LNCaP clone FGC (cell line): ENCODE measurements at places on chromosomes 2 and 18.

DNA sequence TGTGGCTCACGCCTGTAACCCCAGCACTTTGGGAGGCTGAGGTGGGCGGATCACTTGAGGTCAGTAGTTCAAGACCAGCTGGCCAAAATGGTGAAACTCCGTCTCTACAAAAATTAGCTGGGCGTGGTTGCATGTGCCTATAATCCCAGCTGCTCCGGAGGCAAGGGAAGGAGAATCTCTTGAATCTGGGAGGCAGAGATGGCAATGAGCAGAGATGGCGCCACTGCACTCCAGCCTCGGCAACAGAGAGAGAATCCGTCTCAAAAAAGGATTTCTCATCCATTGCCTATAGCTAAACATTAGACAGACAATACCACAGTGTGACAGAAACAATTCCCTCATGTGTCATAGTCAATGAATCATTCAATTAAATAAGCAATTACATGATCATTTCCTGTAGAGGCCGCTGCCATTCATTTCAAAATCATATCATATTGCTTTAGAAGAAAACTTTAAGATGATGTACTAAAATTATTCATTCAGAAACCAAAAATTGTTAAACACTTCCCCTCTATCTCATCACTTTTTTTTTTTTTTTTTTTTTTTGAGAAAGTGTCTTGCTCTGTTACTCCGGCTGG, 69.5 kb upstream of the TGIF1 start:
- no peak for DNase-seq

DNA sequence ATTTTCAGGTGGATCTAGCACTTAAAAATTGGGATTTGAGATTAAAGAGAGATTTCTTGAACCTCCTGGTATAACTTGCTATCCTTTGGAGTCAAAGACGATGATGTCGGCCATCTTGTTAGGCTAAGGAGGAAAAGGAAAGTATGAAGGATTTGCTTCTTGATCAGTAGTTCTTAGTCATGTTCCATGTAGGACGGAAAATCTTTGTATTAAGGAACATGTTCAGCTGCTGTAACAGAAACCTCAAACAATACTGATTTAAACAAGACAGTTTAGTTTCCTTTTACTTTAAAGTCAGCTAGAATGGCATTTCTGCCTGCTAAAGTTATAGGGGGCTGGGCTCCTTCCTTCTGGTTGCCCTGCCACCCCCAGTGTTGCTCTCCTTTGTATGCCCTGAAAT, 56.4 kb upstream of the MGAT5 start:
- DNase-seq, result no peak

GRCh38 chr2:241619597-241620418, 17.1 kb downstream of the THAP4 start:
- no peak for DNase-seq

- DNase-seq, result no peak
These were observed 227.2 kb downstream of the AFF3 start for GRCh38 chr2:99915108-99915675.

DNA sequence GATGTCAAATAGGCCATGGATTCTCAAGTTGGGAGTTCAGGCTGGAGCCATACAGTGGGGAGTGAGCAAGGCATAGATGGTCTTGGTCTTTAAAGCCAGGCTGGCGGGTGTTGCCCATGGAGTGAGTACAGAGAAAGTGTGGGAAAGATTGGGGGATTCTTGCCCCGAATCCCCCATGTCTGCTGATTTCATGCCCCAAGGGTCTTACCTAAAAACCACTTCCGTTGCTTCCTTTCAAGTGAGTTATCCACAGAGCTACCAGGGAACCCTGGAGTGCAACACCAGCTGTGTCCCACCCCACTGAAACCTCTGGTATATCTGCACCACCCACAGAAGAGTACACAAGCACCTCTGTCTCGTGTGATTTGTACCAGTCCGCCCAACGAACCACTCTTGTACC, 31.4 kb downstream of the FHOD3 start:
- no peak for DNase-seq

GRCh38 chr18:5710235-5710634, 166.4 kb upstream of the EPB41L3 start:
- DNase-seq, result no peak

DNA sequence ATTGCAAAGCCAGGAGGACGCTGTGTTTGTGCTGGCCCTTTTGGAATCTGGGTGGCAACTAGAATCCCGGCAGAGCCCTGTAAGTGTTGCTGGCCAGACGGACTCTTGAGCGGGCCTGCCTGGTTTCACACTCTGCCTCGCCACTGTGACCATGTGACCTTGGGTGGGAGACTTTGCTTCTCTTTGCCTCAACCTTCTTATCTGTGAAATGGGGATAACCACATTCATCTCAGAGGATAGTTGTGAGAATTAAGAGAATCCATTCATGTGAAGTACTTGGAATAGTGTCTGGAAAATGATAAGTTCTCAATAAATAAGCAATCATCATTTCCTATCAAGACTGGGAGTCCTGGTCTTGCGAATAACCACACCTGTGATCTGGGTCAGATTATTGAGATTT, 105.6 kb downstream of the LIPG start:
- no peak for DNase-seq

GRCh38 chr2:47497843-47498460, 95.0 kb downstream of the MSH2 start:
- no peak for DNase-seq

- no peak for DNase-seq
These were observed 12.2 kb downstream of the SCN2A start for GRCh38 chr2:165251366-165251765.

DNA sequence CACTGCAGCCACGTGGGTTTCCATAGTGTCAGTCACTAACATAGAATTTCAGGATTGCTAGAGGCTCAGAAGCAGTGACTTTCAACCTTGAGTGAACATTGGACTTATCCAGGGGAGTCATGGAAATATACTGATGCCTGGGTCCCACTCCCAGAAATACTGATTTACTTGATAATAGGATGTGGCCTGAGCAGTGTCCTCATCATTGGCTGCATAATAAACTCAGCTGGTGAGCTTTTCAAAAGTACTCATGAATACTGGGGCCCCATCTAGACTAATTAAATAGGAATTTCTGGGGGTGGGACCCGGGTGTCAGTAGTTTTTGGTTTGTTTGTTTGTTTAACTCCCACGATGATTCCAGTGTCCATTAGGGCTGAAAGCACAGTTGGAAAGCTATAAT, 141.4 kb downstream of the COL4A4 start:
- no peak for DNase-seq

DNA sequence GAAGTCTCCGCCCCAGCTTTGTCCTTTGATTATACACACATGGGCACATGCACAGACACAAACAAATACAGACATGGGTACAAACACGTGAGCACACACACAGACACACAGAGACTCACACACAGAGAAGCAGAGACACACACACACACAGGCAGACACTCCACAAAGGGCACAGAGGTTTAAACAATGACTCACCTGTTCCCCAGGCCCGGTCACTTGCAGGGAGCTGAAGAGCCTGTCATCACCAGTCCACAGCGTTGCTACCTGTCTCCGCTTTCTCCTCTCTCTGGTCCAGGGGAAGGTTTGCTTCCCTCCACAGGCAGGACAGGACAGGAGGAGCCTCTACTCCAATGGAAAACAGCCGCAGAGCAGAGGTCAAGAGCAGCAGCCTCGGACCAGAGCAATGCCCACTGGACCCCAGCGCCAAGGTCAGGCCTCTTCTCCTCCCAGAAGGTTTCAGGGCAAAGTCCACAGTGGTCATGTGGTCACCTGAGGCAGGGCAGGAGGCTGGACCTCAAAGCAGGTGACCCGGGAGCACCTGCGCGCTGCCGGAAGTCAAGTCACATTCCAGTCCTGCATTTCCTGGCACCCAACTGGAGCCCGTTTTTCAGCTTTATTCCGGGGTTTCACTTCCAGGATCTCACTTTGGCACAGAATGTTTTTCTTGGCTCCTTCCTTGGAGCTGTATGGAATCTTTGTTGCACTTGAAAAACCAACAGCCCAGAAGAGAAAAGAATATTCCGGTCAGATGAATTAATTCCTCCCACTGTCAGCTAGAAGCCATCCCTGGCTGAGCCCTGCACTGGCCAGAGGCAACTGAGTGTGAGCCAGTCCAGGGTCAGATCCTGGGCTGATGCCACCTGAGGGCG, at the start of gene RAB17:
Gene RAB17 (minus strand): TSS at position 463 of the 869 bp plus-strand sequence. CDS start 4,580 bp downstream, outside the sequence.
- peak; percentile 73 for DNase-seq

DNA sequence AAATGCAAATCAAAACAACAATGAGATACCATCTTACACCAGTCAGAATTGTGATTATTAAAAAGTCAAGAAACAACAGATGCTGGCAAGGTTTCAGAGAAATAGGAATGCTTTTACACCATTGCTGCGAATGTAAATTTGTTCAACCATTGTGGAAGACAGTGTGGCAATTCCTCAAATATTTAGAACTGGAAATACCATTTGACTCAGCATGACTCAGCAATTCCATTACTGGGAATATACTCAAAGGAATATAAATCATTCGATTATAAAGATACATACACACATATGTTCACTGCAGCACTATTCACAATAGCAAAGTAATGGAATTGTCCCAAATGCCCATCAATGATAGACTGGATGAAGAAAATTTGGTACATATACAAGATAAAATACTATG, 516.7 kb downstream of the ERBB4 start:
- DNase-seq, result no peak

DNA sequence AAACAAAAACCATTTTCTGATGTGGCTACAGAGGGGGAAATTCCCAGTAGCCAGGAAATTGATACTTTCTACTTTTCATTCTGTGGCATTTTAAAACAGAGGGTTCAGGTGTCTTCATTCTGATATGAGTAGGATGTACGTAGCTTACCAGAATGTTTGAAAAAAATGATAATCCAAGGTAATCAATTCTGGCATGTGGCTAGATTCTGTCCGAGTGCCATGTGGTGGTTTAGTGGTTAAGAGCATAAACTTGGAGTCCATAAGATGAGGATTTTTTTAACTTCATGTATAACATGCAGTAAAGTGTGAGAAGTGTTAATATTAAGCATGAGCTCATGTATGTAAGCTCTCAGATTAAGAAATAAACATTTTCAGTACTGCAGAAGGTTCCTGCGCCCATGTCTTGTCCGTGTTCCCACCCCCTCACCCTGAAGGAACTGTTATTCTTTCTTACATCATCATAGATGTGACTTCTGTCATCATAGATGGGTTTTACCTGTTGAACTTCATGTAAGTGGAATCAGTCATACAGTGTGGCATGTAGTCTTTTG, 4.5 kb downstream of the B3GNT2 start:
- no peak for DNase-seq

- no peak for DNase-seq
These were observed 132.1 kb upstream of the CAPN13 start for GRCh38 chr2:30939364-30939763.

- no peak for DNase-seq
These were observed 18.2 kb upstream of the ACSL3 start for GRCh38 chr2:222842491-222843174.

DNA sequence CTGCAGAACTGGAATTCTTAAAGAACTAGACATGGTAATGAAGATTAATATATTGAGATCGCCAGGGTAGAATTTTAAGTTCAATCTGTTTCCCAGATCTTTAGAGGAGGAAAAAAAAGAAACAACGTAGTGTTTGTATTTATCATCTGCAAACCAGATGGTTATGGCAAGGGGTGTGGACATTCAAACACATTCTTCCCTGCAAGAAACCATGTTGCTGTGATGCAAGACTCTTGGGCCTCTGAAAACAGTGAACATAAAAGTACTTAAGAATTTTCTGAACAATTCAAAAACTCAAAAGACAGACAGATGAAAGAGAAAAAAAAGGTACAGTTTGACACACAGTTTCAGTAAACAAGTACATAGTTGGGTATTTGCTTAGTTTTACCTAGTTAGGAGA, 35.6 kb downstream of the COL5A2 start:
- no peak for DNase-seq

GRCh38 chr2:232875256-232876121, 5.4 kb downstream of the SNORC start:
- no peak for DNase-seq

GRCh38 chr2:234420408-234420807, 76.5 kb downstream of the ARL4C start:
- DNase-seq, result no peak

DNA sequence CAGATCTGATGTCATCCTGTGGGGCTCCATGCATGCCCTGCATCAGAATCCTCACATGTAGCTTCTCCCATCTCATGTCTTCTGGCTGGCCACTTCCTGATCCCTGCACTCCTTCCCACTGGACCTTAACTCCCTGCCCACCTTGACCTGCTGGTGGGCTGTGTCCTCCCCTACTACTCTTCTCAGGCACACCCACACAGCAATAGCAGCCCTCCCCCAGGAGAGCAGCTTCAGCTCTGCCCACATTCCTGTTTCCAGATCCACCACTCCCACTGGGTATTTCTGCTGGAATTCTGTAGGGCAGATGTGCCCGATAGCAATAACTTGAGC, 137.0 kb upstream of the HS6ST1 start:
- DNase-seq, result no peak

- DNase-seq, result no peak
These were observed 24.6 kb downstream of the HS1BP3 start for GRCh38 chr2:20626392-20626697.

GRCh38 chr2:210548878-210549384, 7.5 kb upstream of the CPS1 start:
- no peak for DNase-seq

DNA sequence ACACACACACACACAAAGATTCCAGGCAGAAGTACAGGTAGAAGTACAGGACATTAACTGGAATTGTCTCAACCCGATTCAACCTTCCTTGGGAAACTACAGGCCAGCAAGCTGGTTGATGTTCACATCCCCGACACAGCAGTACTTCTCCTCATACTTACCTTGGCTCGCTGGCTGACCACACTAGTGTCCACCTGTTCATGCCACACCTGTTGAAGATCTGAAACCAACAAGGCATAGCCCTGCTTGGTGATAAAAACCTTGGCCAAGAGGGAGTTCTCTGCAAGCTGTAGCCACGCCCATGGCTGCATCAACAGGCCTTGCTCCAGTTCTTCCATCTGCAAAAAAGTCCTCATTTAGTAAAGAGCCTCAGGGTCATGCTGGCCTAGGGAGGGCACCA, 2.6 kb downstream of the NHEJ1 start:
- DNase-seq, result no peak

GRCh38 chr2:105546628-105546974, 147.8 kb upstream of the FHL2 start:
- DNase-seq, result peak; percentile 72
